Activated T-cell treated with anti-CD3 and anti-CD28 coated beads for 1 hour (primary cell): ENCODE measurements at places on chromosomes 5 and 9.

- no peak for DNase-seq
These were observed 120.1 kb downstream of the BOD1 start for GRCh38 chr5:173496129-173496882.

GRCh38 chr5:2576823-2577222 is 174.7 kb downstream of the IRX2 start:
- no peak for DNase-seq

DNA sequence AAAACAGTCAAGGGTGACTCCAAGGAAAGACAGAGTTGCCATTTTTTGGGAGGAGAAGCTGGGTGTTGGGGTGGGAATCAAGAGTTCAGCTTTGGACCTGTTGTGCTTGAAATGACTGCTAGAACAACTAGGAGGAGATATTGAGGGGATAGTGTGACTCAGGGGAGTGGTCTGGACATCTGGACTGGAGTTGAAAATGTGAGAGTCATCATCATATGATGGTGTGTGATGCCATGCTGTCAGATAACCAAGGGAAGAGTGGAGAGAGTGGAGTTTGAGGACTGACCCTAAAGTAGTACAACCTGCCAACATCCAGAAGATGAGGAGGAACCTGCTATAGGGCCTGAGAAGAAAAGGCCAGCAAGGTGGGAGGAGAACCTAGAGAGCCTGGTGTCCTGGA is 199.7 kb downstream of the ARHGEF28 start:
- DNase-seq: no peak

- no peak for DNase-seq
These were observed 914 bp upstream of the CD72 start for GRCh38 chr9:35618854-35619799.

GRCh38 chr5:79499640-79500273 is 14.2 kb downstream of the HOMER1 start:
- no peak for DNase-seq

GRCh38 chr9:124415852-124416484 is 726 bp upstream of the PSMB7 start:
- DNase-seq: no peak

DNA sequence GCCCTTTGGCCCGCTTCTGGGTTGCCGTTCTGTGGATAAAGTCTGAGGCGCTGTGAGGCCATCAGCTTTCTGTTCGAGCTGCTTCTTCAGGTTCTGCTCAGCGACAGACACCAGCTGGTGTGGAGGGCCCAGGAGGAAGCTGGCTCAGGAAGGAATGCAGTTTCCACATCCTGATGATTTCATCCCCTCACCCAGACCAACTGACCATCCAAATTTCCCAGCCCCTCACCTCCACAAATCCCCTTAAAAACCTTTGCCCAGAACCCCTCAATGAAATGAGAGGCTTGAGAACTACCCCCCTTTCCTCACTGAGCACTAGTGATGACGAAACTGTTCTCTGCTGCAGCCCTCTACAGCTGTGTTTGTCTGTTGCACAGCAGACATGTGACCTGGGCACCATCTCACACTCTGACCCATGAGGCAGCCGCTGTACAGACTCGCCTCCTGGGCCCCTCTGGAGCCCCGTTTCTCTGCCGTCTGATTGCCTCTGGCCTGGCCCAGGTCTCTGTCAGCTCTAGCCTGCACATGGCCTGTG is 45.4 kb downstream of the SPATA31C2 start:
- DNase-seq: no peak

GRCh38 chr9:108953983-108954574 is 19.9 kb downstream of the ABITRAM start:
- DNase-seq: no peak

DNA sequence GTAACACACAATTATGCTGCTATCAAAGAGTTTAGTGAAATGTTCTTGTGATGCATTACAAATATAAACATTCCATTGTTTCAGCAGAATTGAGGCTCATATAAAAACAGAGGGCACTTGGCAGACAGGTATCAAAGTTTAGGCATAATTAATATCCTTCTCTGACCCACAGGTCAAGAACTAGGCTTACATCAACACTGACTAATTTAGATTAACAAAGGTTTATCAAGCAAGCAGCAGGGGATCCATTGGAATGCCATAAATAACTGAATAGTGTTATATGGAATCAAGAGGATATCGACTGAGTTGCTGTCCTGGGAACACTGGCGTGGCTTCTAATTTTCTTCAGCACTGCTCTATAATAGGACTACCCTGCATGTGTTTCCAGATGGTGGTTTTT is 414.5 kb upstream of the ARRDC3 start:
- no peak for DNase-seq

- DNase-seq: no peak
These were observed 1920.3 kb upstream of the WWC1 start for GRCh38 chr5:166370928-166371690.
